ELR (cell line): ENCODE measurements at places on chromosomes 13 and 19.

GRCh38 chr13:27972478-27972820 is 3.3 kb upstream of the CDX2 start:
- no peak for DNase-seq

DNA sequence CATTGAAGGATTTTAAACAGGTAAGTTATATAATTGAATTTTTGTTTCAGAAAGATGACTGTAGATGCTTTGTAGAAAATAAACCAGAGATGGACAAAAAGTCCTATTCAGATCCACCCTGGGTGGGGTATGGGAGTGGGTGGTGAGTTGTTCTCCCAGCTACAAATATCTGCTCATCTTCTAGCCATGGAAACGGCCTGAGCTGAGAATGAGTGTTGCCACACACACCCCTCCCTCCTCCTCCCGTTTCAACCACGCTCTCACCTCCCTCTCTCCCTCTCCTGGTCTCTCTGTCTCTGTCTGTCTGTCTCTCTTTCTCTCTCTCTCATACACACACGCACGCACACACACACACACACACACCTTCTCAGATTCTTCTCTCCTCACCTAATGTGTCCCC is 26.4 kb downstream of the SERTM1 start:
- no peak for DNase-seq

GRCh38 chr13:66532845-66533244 is 697.3 kb downstream of the PCDH9 start:
- no peak for DNase-seq

- no peak for DNase-seq
Measured at GRCh38 chr13:102978168-102978567, 88.0 kb downstream of the SLC10A2 start.

DNA sequence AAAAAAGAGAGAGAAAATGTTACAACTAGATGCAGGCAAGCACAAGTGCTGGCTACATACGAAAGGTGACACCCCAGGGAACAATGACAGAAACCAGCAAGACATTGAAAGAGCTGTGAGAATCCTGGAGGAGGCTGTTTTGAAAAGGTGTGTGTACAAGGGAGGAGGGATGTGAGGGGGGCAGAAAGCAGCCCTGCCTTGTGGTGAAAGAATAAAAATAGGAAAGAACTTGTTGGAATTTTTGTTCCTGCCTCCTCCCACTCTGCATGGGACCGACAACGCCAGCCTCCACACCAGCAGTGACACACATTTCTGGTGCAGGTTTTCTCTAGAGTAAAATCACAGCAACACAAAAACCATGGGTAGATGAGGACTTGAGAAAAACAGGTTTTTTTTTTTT is 1258.6 kb downstream of the PCDH9 start:
- no peak for DNase-seq

- DNase-seq, result peak; percentile 93
Measured at GRCh38 chr13:19597523-19597922, 35.9 kb upstream of the MPHOSPH8 start.

GRCh38 chr19:48674921-48675824 is 2.4 kb upstream of the NTN5 start:
- DNase-seq, result peak; percentile 89

DNA sequence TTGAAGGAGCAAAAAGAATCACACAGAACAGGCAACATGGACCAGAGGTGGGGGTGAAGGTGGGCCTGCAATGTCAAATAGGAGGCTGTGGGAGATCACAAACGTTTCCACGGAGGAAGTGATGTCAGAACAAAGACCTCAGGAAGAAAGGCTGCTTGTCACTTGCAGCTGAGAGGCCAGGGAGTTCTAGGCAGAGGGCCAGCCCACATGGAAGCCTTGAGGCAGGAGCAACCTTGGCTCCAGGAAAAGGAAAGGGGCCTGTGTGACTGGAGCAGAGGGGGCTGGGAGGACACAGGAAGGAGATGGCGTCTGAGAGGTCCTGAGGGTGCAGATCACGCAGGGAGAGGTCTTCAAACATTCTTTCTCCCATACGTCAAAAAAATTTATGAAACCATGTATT is 16.3 kb downstream of the ZNF160 start:
- DNase-seq, result peak; percentile 78

DNA sequence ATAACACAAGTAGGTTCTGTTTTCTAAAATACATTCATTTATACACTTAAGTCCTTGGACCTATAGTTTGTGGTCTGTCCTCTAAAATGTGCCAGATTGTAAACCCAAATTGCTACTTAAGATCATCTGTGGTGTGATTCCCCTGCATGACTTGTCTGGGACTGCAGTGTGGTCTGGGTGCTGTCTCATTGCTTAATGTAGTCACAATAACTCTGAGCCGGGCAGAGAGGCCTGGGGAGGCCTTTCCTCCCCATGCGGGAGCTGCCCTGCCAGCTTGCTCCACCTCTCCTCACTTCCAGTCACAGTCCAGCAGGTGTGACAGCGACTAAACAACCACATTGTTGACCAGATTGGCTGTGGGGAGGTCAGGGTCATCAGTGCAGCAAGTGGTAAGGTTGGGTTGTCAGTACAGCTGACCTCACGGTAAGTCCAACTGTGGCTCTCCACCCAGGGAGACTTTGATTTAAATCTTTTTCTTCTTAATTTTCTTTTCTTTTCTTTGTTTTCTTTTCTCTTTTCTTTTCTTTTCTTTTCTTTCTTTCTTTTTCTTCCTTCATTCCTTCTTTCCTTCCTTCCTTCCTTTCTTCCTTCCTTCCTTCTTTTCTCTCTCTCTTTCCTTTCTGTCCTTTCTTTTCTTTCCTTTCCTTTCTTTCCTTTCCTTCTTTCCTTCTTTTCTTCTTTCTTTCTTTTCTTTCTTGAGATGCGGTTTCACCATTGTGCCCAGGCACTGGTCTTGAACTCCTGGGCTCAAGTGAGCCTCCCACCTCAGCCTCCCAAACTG is 4.4 kb upstream of the TUBA3C start:
- no peak for DNase-seq
